ENCODE measurements at places on chromosomes 1 and 21.

GRCh38 chr1:245730801-245731200 lies 576.0 kb downstream of the KIF26B start:
- DNase-seq = no peak

GRCh38 chr1:30743584-30744059 lies 14.0 kb downstream of the LAPTM5 start:
- DNase-seq = no peak

DNA sequence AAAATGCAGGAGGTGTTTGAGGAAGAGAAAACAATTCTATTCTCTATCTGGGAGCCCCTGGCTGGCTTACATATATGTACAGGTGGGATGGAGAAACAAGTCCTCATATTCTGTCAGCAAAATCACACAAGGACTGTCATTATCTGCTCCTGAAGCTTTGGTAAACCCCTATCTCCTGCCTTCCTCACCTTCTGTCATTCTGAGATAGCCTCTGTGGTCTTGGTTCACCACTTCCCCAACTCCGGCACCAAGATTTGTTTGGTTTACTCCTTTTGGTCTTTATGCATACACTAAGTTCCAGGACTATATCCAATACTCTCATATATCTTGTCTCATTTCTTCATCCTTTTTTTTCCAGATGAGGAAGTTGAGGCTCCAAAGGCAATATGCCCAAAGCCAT lies 551.1 kb downstream of the PLPP3 start:
- DNase-seq = no peak

- DNase-seq = no peak
These were observed 93.9 kb upstream of the CD34 start for GRCh38 chr1:208004851-208005250.

GRCh38 chr1:159895286-159895685 lies 4.7 kb downstream of the CFAP45 start:
- DNase-seq = no peak

GRCh38 chr1:90155721-90156487 lies 161.0 kb downstream of the ZNF326 start:
- DNase-seq = no peak

- DNase-seq = no peak
These were observed 3.3 kb downstream of the CD46 start for GRCh38 chr1:207754974-207755700.

DNA sequence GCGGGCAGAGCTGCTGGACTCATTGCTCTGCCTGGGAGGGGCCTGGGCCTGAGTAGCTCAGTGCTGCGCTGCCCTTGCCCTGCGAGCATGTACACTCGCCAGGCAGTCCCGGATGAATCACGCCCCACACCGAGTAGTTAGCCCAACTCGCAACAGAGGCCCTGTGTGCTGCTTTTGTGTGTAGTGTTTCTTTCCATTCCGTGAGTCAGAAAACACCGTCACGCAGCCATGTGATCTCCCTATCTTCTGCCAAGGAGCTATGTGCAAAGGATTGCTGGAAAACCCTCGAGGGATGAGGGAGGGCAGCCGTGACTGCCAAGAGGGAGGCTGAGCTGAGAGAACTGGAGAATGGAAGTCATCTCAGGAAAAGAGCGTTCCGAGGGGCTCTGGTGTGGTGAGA lies 37.3 kb downstream of the NENF start:
- peak; percentile 81 for DNase-seq

DNA sequence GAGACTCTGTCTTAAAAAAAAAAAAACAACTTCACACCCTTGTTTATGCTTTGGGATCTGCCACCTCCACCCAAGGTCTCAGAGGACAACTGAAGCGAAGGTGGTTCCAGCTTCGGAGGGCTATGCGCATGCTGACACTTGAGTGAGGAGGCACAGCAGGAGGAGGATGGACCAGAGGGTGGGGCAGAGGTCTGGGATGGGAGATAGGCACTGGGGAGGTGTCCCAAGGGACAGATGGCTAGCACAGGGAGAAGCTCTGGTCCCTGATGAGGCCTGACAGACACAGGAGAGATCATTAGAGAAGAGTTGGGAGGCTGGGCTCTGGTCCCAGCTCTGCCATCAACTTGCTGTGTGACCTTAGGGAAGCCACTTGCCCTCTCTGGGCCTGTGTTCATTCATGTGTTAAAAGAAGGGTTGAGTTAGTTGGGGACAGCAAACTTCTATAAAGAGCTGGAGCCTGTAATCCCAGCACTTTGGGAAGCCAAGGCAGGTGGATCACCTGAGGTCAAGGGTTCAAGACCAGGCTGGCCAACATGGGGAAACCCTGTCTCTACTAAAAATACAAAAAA lies 16.8 kb downstream of the E2F2 start:
- no peak for DNase-seq

DNA sequence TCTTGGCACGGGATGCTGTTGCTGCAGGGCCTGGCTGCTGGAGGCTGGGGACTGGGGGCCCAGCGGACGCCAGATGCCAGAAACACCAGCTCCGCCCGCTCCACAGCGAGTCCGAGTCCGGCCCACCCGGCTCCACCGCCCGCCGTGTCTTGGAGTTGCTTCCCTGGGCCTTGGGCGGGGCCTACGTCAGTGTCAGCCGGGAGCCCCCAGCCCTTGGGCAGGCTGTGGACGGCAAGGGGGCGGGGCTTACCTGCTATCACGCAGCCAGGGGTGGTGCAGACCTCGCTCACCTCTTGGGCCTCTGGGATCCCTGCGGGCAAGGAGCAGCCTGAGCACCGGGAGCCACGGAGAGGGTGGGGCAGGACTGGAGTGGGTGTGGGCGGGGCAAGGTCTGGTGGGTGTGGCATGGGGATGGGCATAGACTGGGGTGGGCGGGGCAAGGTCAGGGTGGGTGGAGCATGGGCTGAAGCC lies 21.8 kb downstream of the MMEL1 start:
- no peak for DNase-seq

DNA sequence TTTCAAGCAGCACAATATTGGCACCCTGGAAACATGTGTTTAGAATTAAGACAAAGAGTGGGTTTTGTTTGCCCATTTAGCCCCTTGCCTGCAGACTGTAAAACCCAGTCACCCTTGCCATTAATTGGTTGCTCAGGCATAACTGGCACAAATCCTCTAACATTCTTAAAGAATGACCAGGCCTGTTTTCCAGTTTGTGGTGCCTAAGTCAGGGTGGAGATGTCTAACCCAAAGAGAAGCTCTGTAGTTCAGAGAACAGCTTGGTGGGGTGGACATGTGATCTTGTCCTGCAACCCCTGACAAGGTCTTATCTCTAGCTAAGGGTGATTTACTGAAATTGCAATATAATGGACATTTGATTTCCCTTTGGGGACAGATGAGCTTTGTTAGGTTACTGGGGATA lies 8.8 kb upstream of the ANGPTL7 start:
- no peak for DNase-seq

DNA sequence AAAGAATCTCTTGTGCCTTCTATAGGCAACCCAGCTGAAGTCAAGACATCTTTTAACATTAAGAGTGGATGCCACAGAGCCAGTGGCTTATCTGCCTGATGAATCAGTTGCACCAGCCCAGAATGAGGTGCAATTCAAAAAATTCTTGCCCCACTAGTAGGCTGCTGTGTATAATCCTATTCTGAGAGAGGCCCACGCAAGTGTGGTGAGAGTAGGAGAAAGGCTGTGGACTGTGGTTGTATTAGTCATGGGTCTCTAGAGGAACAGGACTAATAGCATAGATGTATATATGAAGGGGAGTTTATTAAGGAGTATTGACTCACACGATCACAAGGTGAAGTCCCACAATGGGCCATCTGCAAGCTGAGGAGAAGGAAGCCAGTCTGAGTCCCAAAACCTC lies 216.4 kb downstream of the LTN1 start:
- DNase-seq = no peak

- DNase-seq = no peak
These were observed 15.9 kb downstream of the WDR4 start for GRCh38 chr21:42863504-42863870.

DNA sequence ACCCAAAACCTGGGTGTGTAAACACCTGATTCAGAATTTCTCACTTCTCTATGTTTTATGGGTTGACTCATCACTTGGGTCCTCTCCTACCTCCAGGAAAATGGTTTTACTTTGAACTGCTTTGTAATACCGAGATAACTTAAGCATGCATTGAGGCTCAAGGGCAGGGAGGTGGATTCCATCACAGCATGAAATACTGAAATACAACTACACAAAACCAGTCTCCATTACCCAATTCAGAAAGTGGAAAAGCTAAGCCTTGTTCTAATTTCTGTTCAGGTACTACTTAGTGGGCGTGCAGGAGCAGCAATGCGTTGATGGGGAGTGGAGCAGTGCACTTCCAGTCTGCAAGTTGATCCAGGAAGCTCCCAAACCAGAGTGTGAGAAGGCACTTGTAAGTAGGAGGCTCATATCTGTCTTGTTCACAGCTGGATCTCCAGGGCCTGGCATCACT lies 6.1 kb upstream of the C4BPA start:
- DNase-seq = no peak

- no peak for DNase-seq
These were observed 40.3 kb downstream of the RPE65 start for GRCh38 chr1:68409426-68409825.

GRCh38 chr1:29936031-29936544 lies 699.8 kb downstream of the PTPRU start:
- no peak for DNase-seq

GRCh38 chr1:118123116-118123839 lies 61.8 kb downstream of the SPAG17 start:
- no peak for DNase-seq

DNA sequence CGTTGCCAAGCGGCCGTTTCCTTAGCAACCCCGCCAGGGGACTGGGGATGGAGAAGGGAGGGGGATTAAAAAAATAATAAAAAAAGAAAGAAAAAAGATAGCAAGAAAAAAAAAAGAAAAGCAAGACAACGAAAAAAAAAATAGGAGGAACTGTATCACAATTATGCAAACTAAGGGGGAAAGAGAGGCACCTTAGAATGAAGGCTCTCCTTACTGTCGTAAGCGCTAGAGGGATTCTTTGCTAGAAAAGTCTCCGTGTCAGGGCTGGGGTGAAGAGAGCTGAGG lies 625 bp upstream of the NEGR1 start:
- DNase-seq = no peak

DNA sequence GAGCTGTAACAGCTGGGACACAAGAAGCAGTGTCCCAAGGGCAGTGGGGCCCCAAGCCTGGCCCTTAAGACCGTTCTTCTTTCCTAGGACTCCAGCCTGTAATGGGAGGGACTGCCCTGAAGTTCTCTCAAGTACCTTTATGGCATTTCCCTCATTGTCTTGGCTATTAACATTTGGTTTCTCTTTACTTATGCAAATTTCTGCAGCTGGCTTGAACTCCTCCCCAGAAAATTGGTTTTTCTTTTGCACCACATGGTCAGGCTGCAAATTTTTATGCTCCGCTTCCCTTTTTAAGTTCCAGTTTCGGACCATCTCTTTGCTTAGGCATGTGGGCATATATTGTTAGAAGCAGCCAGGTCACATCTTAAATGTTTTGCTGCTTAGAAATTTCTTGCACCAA lies 3.1 kb upstream of the MROH9 start:
- no peak for DNase-seq

DNA sequence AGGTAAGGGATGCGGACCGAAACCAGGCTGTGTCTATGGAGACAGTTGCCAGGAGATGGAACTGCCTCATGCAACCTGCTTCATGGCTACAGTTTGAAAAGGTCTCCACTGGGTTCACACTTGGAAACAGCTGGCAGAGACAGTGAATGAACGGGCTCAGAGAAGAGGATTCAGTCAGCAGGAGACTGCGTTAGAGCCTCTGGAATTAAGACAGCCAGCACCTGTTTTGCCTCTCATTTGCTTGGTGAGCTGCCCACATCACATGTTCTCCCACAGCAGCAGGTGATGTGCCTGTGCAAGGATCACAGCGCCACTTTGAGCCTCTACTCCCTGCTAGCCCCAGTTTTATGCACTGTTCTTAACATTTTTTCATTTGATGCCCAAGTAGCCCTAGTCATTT lies 321.0 kb downstream of the PLPP3 start:
- DNase-seq = no peak

- no peak for DNase-seq
These were observed 13.8 kb downstream of the PDIK1L start for GRCh38 chr1:26125382-26125781.
